ENCODE measurements at places on chromosomes 6 and 20.

GRCh38 chr6:142633317-142633716, 311.7 kb downstream of the HIVEP2 start:
- no peak for DNase-seq

- DNase-seq, result no peak
Observed at GRCh38 chr6:168789699-168790098, 348.7 kb downstream of the SMOC2 start.

- DNase-seq, result no peak
Observed at GRCh38 chr20:5977223-5977622, 26.8 kb downstream of the MCM8 start.

DNA sequence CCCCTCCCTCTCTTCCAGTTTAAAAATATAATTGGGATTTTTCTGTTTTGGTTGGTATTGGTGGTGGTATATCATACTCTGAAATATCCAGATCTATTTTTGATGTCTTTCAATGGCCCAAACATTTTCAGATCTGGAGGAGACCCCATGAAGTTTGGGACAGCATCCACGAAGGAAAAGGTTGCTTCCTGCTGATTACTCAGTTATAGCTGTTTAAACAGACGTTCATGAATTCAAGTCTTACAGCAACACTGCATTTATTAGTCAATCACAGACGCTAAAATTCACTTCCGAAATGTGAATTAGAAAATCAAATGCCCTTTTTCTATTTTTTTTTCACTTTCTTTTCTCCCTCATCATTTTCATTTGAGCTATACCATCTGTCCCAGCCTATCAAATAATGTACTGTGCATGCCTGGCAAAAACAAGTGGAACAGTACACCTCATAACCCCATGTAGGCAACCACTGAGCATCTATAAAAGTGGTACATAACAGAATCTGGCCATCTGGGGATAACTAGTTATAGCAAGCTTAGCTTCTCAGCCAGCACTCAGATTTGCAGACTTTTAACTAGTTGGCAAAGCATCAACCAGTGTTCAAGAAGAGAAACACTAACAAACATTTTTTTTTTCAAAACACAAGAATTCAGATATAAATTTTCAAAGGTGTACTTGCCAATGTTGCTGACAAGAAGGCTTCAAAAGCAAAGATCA, 124.5 kb downstream of the HIVEP2 start:
- no peak for DNase-seq

GRCh38 chr6:145309842-145310535, 425.3 kb downstream of the EPM2A start:
- no peak for DNase-seq

DNA sequence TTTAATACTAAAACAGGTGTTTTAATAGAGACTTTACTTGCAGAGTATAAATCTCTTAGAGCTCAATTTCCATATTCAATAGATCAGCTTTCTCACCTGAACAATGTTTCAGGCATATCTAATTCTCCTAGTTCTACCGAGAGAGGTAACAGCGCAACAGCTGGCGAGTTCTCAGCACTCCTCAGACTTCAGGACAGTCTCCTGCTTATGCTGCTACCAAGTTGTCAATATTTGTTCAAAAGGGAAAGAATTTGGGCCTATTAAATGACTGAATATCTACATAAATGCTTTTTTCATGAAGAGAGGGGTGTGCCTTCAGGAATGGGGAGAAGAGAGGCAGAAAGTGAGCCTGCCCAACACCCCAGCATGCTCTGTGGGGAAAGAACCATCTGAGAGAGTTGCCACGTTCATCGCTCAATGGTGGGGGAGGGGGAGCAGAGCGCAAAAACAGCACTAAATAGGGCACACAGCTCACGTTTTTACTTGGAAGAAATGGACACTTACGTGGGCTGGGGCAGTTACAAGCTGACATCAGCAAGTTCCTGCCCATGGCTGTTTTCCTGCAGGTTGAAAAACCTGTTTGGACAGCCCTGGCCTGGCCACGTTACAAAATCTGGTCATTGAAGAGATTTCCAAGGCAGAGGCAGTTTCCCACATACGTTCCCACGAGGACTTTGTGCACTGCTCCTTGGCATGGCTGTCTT, 38.0 kb downstream of the EZR start:
- no peak for DNase-seq

DNA sequence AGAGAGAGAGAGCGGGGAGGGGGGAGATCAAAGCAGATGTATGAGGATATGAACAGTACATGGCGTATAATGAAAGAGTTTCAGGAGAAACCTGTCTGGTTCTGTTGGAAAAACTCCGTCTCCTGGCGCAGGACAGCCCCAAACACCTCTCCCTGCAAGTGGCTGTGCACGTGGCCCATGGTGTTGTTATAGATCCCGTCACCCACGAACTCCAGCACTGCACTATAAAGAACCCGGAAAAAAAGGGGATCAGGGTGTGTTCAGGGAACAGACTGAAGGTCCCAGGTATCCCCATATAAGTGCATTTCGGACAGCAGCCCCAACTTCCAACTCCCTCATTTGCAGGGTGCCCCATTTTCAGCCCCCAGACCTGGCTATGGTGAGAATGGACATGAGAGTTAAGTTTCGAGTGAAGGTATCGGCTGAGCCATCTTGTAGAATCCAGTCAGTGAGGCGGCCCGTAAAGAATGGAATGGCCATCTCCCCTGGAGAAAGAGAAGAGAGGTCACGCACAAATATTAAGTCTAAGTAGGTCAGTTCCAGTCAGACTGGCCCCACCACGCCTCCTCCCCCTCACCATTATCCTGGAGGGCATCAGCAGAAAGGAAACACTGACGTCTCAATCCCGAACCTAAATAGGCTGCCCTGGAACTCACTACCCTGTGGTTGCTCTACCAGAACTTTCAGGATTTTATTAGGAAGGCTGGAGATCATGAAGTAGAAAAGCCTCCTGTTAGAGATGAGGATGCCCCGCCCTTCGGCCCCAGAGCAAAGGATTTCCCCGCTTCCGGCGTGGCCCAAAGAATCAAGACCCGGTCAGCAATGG, 1.3 kb downstream of the TAP1 start:
- no peak for DNase-seq

GRCh38 chr6:3624250-3625136, 127.0 kb downstream of the PXDC1 start:
- DNase-seq, result no peak

GRCh38 chr6:152313542-152314482, 323.4 kb downstream of the SYNE1 start:
- DNase-seq, result no peak

DNA sequence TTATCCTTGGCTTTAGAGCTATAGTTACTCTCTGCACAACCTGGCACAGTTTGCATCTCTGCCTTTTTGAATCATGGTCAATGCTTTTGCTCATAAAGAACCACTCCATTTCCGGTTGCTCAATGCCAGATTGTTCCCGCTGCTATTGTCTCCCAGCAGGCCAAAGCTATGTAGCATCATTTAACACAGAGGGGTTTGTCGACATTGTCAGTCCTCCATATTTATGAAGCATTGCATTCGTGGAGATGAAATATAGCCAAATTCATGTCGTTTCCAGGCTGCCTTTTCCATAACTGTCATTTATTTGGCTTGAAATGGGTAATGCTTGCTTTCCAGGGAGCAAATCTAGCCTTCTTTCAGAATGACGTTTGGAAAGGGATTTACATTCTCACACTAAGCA, 598.8 kb downstream of the EPHA7 start:
- no peak for DNase-seq

GRCh38 chr6:88422831-88423230, 256.7 kb upstream of the CNR1 start:
- DNase-seq, result no peak

- DNase-seq, result no peak
Observed at GRCh38 chr6:132972971-132973370, 158.6 kb downstream of the RPS12 start.

DNA sequence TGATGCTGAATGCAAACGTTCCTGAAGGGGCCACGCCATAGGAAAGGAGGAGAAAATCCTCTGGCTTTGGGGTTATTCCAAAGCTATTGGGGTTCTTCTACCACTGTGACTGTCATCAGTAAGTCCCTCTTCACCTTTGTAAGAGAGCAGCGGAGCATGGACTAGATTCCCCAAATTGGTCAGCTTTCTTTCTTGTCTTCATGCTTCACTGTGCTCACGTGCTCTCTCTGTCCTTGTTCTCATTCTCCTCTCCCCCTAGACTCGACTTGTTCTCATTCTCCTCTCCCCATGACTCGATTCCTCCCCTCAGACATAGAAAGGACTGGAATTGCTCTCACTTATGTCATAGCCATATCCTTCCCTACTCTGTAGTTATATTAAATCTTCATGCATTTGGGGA, 54.8 kb upstream of the ADGRG6 start:
- no peak for DNase-seq

DNA sequence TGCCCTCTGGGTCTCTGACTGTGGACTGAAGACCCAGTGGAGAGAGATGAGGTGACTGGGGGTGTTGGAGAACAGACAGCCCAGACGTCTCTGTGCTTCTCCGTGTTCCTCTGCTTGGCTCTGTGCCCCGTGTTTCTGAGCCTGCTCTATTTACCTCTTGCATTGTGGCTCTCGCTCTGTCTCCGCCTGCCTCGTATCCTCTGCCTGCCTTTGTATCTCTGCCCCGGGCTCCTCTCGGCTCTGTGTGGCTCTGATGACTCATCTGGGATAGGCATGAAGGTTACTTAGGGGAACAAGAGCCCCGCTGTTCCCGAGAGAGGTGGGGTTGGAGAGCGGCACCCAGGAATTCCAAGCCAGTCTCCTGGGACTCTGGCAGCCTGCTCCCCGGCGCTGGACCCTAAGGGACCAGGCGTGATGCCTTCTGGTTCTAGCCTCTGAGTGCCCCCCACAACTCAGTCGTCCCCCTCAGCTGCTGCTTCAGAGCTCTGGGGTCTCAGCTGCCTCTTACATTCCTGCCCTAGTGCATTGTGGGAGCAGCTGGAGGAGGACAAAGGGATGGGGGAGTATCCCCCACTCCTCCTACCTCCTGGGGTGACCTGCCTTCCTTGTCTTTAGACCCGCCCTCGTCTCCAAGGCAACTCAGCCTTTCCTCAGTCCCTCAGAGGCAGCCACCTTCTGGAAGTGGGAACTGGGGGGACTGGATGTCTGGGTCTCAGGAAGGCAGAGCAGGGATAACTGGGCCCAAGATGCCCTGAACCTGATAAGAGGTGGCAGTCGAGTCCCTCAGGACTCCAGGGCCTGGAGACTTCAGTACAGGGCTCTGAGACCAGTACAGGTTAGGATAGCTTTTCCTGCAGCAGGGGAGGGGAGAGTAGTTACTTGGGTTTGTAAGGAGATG, 1.9 kb downstream of the DDR1 start:
- peak; percentile 47 for DNase-seq

DNA sequence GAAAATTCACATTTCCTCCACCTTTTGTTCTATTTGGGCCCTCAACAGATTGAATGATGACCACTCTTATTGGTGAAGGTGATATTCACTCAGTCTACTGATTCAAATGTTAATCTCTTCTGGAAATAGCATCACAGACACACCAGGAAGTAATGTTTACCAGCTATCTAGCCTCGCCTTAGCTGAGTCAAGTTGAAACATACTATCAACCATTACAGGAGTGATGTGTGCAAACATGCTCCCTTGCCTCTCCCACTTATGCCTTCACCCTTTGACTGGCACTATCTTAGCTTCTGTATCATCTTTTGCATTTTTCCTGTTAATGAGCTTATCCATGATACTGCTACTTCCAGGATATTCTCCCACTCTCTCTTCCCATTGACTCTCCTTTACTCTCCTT, 191.9 kb downstream of the CENPW start:
- no peak for DNase-seq

- no peak for DNase-seq
Observed at GRCh38 chr6:151388997-151389617, 2.3 kb downstream of the ZBTB2 start.

DNA sequence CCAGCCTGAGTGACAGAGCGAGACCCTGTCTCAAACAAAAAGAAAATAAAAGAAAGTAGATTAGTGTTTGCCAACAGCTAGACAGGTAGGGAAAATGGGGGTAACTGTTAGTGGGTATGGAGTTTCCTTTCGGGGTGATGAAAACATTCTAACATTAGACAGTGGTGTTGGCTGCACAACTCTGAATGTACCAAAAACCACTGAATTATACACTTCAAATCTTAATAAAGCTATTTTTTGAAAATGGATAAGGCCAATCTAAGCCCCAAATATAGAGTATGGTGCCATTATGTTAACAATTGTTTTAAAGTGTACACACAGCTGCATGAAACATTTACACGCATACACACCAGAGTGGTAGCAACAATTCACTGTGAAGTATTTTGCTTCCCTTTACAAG, 57.0 kb downstream of the BMP7 start:
- DNase-seq, result no peak

GRCh38 chr6:56582236-56582635, 60.5 kb downstream of the DST start:
- no peak for DNase-seq

GRCh38 chr6:20438462-20439070, 36.9 kb downstream of the E2F3 start:
- DNase-seq, result no peak

GRCh38 chr6:146240322-146240721, 211.5 kb downstream of the GRM1 start:
- DNase-seq, result no peak

GRCh38 chr6:149847939-149848267, 16.3 kb downstream of the LRP11 start:
- DNase-seq, result no peak

- no peak for DNase-seq
Observed at GRCh38 chr20:19440660-19441527, 228.5 kb downstream of the SLC24A3 start.

GRCh38 chr6:170371080-170371479, 64.5 kb downstream of the FAM120B start:
- DNase-seq, result no peak

DNA sequence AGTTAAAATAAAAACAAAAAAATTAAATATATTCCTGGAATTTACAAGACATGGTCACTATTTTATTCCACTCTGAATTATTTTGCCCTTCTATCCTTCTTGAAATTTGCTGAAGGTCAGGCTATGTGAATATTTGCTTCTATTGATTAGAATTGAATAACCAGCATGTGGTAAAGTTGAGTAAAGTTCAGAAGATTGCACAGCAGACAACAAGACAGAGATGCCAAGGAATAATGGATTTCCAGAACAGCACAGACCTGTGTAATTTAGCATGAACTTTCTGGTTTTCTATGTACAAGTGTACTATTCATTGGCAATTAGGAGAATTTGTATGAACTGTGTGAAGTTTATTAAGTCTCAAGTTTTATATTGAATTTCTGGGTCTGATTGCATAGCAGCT, 352.4 kb downstream of the TBC1D32 start:
- DNase-seq, result no peak

DNA sequence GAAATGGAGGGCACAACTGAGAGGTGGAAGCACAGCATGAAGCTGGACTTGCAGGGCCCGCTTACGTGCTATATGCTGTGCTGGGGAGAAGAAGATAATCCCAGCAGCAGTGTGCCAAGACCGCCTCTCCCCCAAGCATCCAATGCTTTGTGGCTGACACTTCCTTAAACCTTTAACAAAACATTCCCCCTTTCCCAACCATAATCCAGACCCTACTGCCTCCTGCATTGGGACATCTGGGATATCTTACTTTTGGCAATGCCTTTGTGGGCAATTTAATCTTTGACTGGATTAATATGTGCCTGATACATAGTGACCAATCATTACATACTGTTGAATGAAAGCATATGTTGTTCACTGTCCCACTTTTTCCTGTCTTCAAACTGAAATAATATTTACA, 3.1 kb upstream of the TENT5A start:
- DNase-seq, result no peak
